Karpas-422 (cell line): ENCODE measurements at places on chromosomes 16 and 17.

- no peak overlapping the region for H3K4me3 ChIP-seq
- H3K4me1 ChIP-seq = peaks cover 47% of the 10 kb centered on the region
- no peak overlapping the region for H3K27ac ChIP-seq
- H3K36me3 ChIP-seq = 0 out of 2 replicates have a peak, but pooled peaks cover 10% of the 10 kb centered on the region
- no peak for DNase-seq
These were observed 1.8 kb upstream of the NDE1 start for GRCh38 chr16:15648135-15648730.

- H3K27me3 ChIP-seq = no peaks in the 10 kb centered on the region
- H3K27ac ChIP-seq = no peak overlapping the region
- no peak for DNase-seq
- H3K4me3 ChIP-seq = no peak overlapping the region
These were observed 64.9 kb upstream of the CORO6 start for GRCh38 chr17:29687596-29687995.

- no peaks in the 10 kb centered on the region for H3K27me3 ChIP-seq
- H3K36me3 ChIP-seq = no peaks in the 10 kb centered on the region
- peaks cover 3% of the 10 kb centered on the region for H3K4me1 ChIP-seq
- H3K4me3 ChIP-seq = no peak overlapping the region
- H3K27ac ChIP-seq = no peak overlapping the region
- DNase-seq = no peak
These were observed 755 bp downstream of the PIEZO1 start for GRCh38 chr16:88784074-88784855.

GRCh38 chr17:67528751-67529436 is 151.8 kb downstream of the PITPNC1 start:
- DNase-seq = no peak
- no peak overlapping the region for H3K27ac ChIP-seq
- no peaks in the 10 kb centered on the region for H3K36me3 ChIP-seq
- no peak overlapping the region for H3K4me3 ChIP-seq
- peaks cover 4% of the 10 kb centered on the region; the same call in 1 of the 2 replicates for H3K4me1 ChIP-seq
- no peaks in the 10 kb centered on the region for H3K27me3 ChIP-seq

- H3K4me3 ChIP-seq = no peak overlapping the region
- H3K27ac ChIP-seq = no peak overlapping the region
- H3K4me1 ChIP-seq = no peaks in the 10 kb centered on the region
These were observed 79.9 kb downstream of the GPRC5B start for GRCh38 chr16:19804538-19805323.
